ENCODE measurements at places on chromosomes 4 and X.

DNA sequence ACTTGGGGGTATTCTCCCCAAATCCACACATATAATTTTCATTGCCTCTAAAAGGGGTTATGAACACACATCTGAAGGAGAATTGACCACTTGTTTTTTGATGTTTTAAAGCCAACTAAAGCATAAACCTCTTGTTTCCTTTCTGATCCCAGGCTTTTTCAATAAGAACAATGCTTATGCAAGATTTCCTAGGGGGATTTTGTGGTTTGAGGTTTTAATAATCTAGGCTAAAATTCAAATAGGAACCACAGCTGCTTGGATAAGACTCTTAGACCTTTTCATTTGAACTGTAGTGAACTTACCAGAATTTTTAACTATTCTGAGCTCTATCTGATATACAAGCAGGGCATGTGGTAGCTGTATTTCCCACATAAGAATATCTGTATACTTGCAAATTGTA, 651.1 kb downstream of the ANKRD50 start:
- DNase-seq: peak; percentile 34

DNA sequence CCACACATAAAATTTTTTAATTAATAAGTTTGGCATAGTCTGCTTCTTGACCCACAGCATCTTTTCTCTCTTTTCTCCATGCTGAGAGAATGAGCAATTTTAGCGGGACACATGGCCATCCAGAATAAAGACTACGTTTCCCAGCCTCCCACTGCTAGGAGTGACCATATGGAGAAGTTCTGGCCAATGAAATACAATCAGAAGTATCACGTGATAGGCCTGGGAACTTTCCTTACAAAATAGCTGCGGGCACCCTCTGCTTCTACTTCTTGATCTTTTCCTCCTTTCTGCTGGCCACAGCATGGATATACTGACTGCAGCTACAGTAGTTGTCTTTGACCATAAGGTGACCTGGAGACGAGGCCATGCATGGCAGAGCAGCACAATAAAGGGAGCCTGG, 348.0 kb downstream of the BCOR start:
- peak; percentile 17 for DNase-seq

DNA sequence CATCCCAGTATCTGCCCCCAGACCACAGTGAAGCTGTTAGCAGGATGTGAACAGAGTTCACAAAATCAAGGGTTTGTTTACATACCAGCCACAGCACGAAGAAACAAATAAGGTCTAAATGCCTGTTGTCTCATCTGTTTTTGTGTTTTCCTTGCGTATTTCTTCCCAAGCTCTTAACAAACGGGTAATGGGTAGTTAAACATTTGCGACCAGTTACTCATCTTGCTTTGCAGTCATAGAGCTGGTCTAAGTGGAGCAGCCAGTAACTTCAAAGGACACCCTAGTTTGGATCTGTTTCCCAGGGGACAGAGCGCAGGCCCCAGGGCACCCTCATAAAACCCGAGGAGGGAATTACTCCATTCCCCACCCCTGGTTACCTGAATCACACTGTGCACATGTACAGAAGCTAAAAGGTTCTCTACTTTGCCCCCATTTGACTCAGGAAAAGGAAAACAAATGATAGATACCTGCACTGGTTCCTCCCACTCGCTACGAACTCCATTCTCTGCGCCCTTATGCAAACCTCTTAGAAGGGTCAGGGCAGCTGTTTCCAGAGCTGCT, 68.8 kb downstream of the MAML3 start:
- DNase-seq: no peak

DNA sequence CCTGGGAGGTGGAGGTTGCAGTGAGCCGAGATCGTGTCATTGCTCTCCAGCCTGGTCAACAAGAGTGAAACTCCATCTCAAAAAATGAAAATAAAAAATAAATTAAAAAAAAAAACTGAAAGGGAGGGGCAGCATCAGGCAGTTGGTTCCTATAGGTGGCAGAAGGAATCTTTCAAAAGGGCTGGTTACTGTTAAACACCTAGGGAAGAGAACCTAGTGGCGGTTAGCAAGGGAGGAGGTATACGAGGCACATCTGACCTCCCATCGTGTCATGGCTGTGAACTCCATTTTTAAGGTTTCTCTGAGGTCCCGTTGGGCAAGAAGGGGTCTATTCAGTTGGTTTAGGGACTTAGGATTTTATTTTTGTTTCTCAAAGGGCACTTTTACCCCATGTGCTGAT, 150.1 kb downstream of the SLC7A11 start:
- DNase-seq: no peak

- no peak for DNase-seq
Measured at GRCh38 chr4:101191302-101192098, 155.8 kb downstream of the PPP3CA start.

GRCh38 chrX:154018518-154019060, 1.1 kb downstream of the IRAK1 start:
- DNase-seq: no peak

DNA sequence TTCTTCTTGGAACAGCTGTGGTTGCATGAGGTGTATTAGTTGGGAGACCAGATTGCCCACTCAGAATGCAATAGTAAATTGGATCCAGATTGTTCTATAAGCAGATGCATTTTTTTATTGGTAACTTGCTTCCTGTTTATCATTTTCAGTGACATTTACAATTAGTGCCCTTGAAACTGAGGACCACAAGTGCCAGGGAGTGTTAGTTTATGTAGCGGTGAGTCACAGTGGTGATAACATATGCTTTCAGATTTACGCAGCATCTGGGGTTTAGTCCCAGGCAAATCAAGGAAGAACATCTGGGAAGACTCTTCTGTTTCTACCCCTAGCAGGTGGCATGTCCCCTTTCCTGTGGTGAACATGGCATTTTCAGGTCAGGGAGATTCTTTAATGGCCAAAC, 24.1 kb downstream of the FRMPD4 start:
- DNase-seq: no peak

DNA sequence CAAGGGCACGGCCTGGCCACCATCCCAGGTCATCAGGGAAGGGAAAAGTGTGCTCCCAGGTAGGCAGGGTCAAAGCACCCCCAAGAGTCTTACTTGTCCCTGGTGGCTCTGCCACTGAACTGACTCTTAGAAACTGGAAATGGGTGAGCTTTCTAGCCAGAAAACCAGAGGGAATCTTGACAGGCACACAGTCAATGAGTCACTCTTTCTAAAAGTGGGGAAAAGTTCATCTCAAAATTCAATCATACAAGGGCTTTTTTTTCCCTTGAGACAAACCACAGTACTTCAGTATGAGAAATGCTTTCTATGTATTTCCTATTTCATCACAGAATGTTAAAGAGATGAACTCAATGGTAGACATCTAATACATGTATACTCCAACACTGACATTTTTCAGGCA, 12.5 kb downstream of the HPF1 start:
- no peak for DNase-seq

- no peak for DNase-seq
Measured at GRCh38 chr4:106038012-106038411, 142.7 kb downstream of the NPNT start.

DNA sequence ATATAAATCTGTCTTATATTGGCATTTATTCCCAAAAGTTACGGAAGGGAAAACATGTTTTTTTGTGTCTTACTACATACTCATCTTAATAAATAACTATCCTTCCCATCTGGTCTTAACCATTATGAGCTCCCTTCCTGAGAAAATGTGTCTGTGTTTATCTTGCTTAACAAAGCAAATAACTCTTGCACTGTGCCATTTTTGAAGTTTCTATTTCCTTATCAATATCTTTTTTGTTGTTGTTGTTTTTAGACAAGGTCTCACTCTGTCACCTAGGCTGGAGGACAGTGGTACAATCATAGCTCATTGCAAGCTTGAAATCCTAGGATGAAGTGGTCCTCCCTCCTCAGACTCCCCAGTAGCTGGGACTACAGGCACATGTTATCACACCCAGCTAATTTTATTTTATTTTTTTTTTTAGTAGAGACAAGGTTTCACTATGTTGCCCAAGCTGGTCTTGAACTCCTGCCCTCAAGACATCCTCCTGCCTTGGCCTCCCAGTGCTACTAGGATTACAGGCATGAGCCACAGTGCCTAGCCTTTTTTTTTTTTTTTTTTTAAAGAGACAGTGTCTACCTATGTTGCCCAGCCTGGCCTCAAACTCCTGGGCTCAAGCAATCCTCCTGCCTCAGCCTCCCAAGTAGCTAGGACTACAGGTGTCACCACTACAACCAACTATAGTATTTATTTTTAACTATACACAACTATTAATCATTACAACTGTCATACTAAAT, 36.9 kb downstream of the CNOT6L start:
- DNase-seq: no peak

DNA sequence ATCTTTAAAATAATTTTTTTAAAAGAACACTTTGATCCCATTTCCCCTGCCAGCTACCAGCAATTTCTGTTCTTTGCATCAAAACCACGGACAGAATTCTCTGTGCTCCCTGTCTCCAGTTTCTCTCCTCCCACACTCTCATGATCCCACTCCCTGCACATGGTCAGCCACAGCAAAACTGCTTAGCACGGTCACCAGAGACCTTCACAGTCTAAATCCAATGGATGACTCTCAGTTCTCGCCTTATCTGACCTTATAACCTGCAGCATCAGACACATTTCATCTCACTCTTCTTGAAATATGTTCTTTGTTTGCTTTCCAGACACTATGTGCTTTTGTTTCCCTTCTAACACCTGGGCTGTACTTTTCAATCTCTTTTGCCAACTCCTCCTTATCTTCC, 131.5 kb downstream of the NR3C2 start:
- no peak for DNase-seq

DNA sequence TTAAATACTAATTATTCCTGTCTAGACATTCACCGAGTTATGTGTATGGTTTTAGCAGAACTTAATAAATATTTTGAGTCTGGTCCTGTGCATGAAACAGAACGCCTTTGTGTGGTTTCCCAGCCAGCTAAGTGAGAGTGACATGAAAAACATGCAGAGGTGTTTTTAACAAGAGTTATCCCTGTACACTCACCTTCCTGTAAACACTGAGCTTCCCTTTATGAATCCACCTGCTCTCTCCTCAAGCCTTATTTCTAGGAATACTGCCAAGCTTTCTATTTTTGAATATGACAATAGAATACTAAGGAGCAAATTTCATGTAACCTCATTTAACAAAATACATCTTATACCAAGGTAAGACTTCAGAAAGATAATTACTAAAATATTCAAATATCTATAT, 270.3 kb upstream of the CTSO start:
- no peak for DNase-seq

DNA sequence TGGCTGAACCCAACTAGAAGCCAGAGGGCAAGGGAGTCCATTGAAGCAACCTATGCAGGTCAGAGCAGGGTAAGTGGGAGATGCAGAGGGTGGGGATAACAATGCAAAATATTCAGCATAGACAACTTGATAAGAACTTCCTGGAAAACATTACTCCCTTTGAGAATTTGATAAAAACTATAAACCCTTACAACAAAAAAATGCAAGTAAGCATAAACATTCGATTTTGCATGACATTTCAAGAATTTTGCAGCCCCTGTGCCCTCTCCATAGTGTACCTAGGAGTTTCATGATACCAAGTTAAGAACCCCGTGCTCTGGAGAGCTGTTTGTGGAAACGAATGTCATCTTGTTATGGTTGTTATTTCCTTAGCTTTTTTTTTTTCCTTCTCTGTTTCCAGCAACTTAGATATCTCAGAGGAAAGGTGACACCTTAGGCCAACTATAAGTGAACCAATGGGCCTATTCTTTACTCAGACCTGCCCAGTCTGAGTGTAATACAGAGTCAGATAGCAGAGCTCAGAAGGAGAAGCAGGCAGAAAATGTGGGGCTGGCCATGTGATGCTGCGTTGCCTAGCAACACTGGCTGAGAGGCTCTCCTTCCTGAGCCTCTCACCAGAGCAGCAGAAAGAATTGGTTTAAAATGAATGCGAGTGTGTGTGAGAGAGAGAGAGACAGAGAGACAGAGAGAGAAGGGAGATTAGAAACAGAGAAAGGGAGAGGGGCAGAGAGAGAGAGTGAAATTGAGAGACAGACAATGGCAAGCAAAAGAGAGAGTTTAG, 36.7 kb upstream of the GABRQ start:
- DNase-seq: no peak

DNA sequence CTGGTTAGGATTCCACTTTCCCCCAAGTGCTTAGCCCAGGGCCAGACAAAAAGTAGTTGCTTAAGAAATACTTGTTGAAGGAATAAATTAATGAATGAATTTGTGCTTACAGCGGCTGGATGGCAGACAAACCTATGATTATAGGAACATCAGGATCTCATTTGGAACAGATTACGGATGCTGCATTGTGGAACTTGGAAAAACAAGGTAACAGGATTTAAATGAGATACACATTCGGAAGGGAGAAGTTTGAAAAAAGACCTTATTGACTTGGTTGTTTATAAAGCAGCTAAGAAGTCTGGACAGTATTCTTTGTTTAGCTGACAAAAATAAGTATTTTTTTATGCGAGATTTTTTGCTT, 572 bp downstream of the EXOSC9 start:
- DNase-seq: no peak

- no peak for DNase-seq
Measured at GRCh38 chrX:114976292-114976691, 41.1 kb downstream of the IL13RA2 start.

DNA sequence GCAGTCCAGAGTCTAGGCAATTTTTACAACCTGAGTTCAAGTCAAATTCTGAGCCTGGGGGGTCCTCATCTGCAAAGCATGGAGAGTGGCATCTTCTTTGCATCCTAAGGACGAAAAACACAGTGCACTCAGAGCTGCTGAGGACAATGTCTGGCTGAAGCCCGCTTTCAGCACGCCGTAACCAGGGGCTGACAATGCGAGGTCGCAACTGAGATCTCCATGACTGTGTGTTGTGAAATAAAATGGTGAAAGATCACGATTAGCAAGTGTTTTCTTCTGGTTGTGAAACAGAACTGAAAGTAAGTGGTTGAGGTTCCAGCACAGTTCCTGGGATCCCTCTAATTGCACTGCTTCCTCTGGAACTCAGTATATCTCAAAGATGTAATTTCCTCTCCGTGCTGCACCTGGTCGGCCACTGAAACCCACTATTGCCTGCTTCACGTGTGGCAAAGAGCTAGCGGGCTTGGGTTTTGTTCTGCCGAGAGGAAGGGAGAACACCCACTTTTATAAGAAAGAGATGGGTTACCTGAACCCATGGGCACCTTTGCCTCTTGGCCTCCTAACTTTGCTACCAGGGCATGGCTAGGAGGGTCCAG, 7.7 kb upstream of the F11 start:
- peak; percentile 21 for DNase-seq

DNA sequence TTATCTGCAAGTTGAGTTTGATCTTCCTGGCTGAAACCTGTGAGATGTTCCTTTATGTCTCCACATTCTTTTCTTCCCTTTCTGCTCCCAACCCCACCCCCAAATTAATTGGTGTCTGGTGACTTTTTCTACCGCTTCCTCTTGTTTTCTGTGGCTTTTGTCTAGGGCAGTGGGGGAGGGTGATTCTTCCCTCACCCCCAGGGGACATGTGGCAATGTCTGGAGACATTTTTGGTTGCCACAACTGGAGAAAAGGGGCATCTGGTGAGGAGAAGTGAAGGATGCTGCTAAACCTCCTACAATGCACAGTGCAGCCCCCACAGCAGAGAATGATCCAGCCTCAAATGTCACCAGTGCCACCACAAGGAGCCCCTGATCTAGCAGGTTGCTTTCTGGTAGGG, 152.9 kb downstream of the NHS start:
- peak; percentile 8 for DNase-seq

- DNase-seq: no peak
Measured at GRCh38 chr4:127069675-127070074, 563.1 kb upstream of the INTU start.

GRCh38 chr4:126271292-126271691, 956.5 kb downstream of the FAT4 start:
- no peak for DNase-seq

GRCh38 chr4:102061133-102061532, 270.6 kb downstream of the BANK1 start:
- no peak for DNase-seq
